ENCODE measurements at places on chromosomes 1 and 21.

GRCh38 chr1:197675583-197676208 is 99.6 kb downstream of the DENND1B start:
- no peak for DNase-seq

DNA sequence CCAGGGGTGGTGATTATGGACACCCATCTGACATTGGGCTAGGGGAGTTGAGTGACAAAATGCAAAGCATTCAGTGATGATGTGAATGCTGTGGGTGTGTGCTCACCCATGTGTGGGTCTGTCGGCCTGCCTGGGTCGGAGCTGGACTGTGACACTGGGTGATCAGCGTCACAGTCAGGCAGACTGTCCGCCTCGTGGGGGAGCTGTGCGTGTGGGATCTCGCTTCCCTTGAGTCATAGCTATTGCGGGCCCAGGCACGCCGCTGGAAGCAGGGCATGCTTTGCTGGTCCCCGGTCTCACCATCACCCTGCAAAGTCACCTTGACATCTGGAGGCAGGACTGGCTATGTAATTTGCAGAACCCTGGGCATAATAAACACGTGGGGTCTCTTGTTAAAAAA is 156.9 kb upstream of the IGSF21 start:
- no peak for DNase-seq

DNA sequence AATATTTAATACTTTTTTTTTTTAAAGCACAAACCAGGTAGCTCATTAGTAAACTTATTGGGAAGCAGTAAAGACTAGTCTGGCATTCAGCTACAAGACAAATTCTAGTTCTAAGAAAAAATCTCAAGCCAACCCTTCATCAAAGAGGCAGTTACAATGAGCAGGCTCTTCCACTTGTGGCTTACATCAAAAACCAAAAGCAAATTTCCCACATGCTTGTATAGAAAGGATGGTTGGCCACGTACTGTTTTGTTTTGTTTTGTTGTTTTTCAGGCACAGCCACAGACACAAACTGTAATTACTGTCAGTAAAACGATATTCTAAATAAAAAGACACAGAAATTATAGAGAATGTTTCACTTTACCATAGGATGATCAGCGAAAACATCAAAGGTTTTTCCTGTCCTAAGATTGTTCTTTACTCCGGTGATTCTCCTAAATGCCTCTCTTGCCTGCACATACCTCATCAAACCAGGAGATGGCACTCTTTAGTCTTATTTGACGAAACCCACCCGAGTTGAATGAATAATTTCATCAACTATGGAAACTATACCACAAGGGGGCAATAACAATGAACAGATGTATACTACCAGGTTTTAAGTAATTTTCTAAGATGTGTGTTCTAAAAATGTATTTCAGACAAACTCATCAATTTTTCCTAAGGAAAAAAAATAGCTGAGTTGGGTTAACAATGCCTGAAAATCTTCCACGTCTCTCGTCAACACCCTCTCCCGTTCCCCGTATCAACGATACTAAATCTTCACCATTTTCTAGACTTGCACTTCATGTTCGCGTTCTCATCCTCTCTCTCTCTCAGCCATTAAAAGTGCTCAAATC is 26.9 kb downstream of the RPL5 start:
- DNase-seq = peak; percentile 81

DNA sequence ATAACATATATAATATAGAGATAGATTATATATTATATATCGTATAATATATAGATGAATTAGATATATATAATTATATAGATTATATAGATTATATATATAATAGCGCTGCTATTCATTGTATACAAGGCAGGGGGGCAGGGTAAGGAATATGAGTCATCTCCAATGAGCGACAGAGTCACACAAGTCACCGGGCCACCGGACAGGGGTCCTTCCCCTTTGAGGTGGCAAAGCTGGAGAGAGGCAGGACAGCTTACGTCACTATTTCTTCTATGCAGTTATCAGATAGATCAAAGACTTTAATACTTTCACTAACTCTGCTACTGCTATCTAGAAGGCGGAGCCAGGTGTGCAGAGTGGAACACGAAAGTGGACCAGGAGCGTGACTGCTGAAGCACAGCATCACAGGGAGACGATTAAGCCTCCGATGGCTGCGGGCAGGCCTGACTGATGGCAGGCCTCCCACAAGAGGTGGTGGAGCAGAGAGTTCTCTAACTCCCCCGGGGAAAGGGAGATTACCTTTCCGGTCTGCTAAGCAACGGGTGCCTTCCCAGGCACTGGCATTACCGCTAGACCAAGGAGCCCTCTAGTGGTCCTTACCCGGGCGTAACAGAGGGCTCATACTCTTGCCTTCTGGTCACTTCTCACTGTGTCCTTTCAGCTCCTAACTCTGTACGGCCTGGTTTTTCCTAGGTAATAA is 2154.7 kb downstream of the MRPL39 start:
- no peak for DNase-seq

GRCh38 chr1:5239911-5240310 is 585.5 kb downstream of the AJAP1 start:
- no peak for DNase-seq

DNA sequence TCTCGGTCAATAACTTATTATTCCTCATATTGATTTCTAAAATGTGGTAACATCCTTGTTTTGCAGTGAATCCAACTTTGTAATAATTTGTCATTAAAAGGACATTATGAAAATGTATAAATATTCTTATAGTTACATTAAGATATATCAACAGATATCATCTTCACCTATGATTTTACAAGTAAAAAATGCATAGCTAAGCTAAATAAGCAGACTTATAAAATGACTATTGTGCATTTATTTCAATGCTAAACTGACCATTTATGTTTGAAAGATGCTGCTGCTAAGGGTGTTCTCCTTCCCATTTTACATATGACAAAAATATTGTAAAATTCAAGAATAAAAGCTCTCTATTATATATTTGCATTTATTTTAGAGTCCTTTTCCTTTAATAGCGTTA is 7.8 kb downstream of the PROX1 start:
- no peak for DNase-seq

DNA sequence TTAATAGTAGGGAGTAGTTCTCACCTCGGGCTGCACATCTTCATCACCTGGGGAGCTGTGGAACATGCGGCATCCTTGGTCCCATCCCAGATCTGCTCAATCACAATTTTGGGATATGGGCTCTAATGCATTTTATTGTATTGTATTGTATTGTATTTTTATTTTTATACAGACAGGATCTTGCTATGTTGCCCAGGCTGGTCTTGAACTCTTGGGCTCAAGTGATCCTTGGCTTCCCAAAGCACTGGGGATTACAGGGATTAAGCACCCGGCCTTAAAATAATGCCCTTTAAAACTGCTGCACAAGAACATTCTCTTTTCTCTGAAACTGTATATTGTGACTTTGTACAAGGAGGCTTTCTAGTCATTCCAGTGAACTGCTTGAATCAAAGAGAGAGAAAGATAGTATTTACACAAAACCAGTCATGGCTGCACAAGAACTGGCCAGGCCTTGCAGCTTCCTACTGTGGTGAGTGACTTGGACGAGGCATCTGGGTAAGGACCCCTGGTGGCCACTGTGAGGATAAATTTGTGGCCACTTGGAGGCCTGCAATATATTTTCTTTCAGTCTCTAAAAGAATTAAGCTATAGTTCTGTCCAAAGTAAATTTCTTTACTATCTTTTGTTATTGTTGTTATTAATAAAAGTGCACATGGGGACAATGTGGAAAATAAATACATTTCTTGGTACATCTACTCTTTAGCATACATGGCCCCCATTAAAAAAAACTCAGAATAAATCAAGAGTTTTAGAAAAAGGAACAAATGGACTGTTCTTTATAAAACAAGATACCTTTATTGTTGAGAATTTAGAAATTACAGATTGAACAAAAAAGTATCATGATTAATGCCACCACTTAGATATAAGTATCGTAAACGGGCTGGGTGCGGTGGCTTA is 48.0 kb downstream of the TBCE start:
- DNase-seq = peak; percentile 70

DNA sequence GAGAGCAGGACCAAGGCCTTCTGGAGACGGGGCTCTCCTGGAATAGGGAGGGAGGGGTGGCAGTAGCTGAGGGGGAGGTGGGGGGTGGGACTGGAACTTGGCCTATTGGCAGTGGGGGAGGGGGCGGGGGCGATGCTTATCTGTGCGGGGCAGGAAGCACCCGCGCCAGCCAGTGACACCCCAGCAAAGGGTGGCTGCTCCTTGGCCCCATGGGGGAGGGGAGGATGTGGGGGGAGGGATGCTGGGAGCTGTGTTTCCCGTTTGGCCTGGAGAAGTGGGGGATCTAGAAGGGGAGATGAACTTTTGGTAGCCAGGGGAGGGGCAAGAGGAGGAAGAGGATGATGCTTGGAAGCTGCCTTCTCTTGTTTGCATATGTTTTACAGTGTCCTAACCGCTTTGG is 11.0 kb downstream of the ZBTB7B start:
- DNase-seq = no peak

GRCh38 chr1:200979574-200980451 is 43.7 kb downstream of the KIF21B start:
- DNase-seq = peak; percentile 4

DNA sequence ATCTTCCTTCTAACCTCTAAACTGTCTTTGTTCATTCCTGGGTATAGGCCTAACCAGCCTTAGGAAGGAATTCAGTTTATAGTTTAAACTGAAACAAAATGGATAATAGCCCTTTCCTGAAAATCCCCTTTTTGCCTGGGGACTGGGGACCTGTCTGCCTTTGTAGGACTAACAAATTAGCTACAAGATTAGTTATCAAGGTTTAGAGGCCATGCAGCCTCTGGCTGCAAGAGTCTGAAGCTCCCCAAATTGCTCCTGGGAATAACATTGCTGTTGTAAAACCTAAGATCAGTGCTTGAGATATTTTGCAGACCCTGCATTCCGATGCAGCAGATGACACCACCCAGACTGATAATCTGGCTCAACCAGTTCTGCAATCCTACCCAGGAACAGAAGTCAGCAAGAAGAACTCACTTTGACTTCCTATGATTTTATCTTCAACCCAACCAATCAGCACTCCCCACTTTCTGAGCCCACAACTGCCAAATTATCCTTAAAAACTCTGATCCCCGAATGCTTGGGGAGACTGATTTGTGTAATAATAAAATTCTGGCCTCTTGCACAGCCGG is 96.6 kb upstream of the ETV3 start:
- no peak for DNase-seq

DNA sequence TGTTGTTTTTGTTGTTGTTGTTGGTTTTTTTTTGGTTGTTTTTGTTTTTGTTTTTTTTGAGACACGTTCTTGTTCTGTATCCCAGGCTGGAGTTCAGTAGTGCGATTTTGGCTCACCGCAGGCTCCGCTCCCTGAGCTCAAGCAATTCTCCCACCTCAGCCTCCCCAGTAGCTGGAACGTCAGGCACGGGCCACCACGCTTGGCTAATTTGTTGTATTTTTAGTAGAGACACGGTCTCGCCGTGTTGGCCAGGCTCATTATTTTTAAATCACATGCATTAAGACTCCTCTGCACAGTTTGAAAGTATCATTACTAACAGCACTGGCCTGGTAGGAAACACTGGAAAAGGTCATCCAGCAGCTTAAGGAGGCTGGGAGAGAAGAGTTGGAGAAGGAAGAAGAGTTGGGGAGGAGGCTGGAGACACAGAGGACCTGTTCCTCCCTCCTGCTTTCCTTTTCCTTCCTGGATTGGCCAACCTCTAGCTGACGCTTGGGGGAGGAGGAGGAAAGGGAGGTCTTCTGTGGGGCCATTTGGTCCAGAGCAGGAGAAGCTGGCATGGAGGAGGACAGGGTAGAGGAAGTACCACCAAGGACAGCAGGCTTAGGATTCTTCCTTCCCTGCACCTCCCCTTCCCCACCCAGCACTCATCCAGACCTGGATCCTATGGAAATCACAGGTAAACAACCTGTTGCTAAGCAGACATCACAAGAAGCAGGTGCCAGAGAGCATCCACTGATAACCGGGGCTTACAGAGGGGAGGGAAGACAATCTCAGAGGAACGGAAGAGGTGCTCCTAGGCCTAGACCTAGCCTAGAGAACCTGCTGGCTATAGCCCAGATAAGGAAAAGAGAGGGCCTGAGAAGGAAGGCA is 71.9 kb upstream of the GOLT1A start:
- no peak for DNase-seq

DNA sequence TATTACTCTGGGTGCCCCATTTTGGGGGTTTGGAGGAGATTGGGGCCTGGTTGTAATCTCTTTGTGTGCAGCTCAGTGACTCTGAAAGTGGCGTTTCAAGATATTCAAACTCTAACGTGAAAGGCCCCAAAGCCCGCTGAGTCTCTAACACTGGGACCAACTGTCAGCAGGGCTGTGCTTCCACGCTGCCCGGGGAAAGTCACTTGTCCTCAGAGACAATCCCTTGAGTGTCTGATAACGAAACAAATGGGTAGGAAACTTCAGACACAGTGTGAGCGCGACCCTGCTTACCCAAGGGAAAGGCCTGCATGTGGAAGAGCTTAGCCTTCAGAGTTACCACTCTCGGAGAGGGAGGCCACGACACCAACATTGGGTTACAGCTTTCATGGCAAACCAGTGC is 837 bp downstream of the UBASH3A start:
- no peak for DNase-seq

- DNase-seq = no peak
These were observed 14.2 kb upstream of the TTC22 start for GRCh38 chr1:54815086-54815876.

DNA sequence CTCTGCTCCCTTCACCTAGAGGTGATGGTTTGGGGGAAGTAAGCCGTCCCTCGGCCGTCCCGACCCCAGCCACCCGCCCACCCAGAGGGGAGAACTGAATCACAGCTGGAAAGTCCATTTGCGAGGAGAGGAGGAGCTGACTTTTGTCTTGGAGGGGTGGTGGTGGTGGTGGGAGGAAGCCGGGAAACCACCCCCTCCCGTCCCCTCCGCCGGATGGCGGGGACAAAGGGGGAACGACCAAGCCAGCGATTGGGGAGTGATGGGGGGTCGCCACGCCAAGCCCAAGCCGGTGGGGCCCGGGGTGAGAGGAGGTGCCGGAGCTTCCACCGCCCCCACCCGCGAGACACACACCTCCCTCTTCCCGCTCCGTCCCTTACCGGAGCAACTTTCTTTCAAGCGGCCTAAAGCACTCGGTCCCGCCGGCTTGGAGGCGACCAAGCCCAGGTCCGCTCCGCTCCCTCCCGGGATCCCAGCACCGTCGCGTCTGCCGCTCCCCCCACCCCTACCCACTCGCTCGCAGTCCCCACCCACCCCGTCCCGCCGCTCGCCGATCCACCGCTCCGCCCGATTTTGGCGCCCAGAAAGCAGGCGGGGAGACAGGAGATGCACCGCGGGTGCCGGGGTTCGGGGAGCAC is 540 bp downstream of the ARHGEF2 start:
- DNase-seq = no peak

- DNase-seq = no peak
These were observed 104.0 kb upstream of the ESRRG start for GRCh38 chr1:216827251-216827650.

Data from endothelial cell of umbilical vein (primary cell).